ENCODE measurements at places on chromosomes 16 and 17. TPM values are rescaled to one million over a fixed set of nuclear protein-coding genes. Genes with fewer than 3 reads are reported as not detected.

GRCh38 chr16:86549076-86549892 lies 5.8 kb downstream of the MTHFSD start:
- peaks cover 18% of the 10 kb centered on the region for H3K36me3 ChIP-seq
- H3K4me3 ChIP-seq: no peak overlapping the region
- no peak for DNase-seq
- H3K4me1 ChIP-seq: no peaks in the 10 kb centered on the region

The VAT1L gene
- polyA plus RNA-seq: 4.5 TPM

DNA sequence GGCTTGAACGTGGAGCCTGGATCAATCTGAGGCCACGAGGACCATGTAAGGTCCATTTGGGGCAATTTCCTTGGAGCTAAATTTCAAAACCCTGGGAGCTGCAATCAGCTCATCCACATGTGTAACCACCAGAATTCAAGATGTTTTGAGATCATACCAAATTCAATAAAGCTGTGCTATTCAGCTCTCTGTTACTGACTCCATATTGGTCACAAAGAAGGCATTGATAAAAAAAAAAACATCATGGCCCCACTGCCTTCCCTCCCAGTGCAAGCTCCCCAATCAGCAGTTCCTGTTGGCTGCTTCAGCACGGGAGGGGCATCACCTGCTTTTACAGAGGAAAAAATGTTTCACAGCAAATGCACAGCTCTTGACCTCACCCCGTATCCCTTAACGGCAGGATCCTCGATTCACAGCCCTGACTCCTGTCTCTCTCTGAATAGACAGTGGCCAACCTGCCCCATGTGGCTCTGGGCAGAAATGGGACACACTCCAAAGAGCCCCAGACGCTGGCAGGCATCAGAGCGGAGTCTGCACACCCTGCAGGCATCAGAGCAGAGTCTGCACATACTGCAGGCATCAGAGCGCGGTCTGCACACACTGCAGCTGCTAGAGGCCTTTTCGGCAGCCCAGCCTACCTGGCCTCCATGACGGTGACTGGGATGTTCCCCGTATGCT lies 37.1 kb downstream of the FANCA start:
- no peak overlapping the region for H3K4me3 ChIP-seq
- no peak overlapping the region for H3K27ac ChIP-seq
- no peaks in the 10 kb centered on the region for H3K36me3 ChIP-seq

GRCh38 chr17:2435181-2435741 lies 34.4 kb upstream of the MNT start:
- H3K27me3 ChIP-seq: no peaks in the 10 kb centered on the region
- DNase-seq: no peak
- H3K27ac ChIP-seq: no peak overlapping the region
- no peak overlapping the region for H3K4me3 ChIP-seq

DNA sequence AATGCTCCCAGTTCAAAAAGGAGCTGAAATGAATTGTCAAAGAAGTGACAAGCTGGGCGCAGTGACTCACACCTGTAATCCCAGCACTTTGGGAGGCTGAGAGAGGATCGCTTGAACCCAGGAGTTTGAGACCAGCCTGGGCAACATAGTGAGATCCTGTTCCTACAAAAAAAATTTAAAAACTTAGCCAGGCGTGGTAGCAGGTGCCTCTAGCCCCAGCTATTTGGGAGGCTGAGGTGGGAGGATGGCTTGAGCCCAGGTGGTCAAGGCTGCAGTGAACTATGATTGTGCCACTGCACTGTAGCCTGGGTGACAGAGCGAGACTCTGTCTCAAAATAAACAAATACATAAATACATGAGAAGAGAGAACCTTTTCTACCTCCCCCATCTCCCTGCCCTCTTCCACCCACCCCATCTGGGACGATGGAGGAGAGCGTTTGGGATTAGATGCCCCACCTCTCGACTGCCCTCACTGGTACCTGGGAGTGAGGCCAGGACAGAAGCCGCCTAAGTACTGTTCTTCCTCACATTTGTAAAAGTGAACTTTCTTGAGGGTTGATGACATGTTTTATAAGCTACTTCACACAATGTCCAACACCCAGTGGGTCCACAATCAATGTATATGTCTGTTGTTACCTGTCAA lies 2.4 kb downstream of the IL4R start:
- peak; percentile 31 for DNase-seq
- peak overlapping the region; percentile 96 for H3K27ac ChIP-seq
- H3K4me3 ChIP-seq: no peak overlapping the region
- no peaks in the 10 kb centered on the region for H3K36me3 ChIP-seq

DNA sequence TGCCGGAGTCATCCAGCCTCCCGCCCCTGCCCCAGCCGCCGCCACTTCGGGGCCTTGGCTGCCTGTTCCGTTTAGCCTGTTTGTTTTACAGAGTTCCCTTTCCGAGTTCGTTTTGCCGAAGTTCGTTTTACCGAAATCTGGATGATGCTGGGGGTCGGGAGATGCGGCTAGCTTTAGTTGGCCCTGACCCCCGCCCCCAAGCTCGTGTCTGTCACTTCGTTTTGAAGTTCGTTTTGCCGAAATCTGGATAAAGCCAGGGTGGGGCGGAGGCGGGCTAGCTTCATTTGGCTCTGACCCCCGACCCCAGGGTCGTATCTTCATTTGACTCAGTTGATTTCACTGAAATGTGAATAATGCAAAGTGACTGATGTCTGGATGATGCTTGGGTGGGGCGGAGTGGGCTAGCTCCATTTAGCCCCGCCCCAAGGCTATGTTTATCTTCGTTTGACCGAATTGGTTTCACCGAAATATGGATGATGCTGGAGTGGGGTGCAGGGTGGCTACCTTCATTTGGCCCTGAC lies 591 bp downstream of the PSMD7 start:
- peaks cover 6% of the 10 kb centered on the region for H3K4me1 ChIP-seq
- no peaks in the 10 kb centered on the region for H3K27me3 ChIP-seq
- H3K4me3 ChIP-seq: peak overlapping the region; percentile 98
- peaks cover 10% of the 10 kb centered on the region for H3K36me3 ChIP-seq

- H3K27me3 ChIP-seq: no peaks in the 10 kb centered on the region
- no peak for DNase-seq
- no peak overlapping the region for H3K27ac ChIP-seq
- H3K4me1 ChIP-seq: no peaks in the 10 kb centered on the region
Measured at GRCh38 chr17:46795379-46795952, 23.0 kb downstream of the WNT3 start.

The OSGIN1 gene
- polyA plus RNA-seq: 14.5 TPM

DNA sequence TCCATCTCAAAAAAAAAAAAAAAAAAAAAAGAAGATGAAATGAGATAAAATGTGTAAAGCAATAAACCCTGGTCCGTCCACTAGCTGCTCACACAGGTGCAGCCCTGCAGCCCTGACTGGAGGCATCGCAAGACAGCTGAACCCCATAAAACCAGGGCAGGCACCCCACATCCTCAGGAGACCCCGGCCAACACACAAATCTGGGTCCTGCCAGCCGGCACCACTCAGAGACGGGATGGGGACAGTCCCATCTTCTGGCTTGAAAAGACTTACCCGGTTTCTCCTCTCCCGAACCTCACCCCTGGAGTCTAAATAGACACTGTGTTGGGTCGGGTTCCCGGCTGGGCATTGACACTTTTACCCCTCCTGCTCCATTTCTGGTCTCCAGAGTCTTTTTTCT lies 52.7 kb upstream of the TNRC6C start:
- H3K4me3 ChIP-seq: no peak overlapping the region
- no peaks in the 10 kb centered on the region for H3K4me1 ChIP-seq
- peak; percentile 22 for DNase-seq

GRCh38 chr16:19522760-19523159 lies 862 bp upstream of the GDE1 start:
- no peak for DNase-seq
- H3K36me3 ChIP-seq: no peaks in the 10 kb centered on the region
- H3K4me1 ChIP-seq: peaks cover 8% of the 10 kb centered on the region
- no peaks in the 10 kb centered on the region for H3K27me3 ChIP-seq
- H3K27ac ChIP-seq: no peak overlapping the region
- no peak overlapping the region for H3K4me3 ChIP-seq

GRCh38 chr17:32482568-32483320 lies 4.0 kb upstream of the CDK5R1 start:
- H3K4me3 ChIP-seq: no peak overlapping the region
- no peaks in the 10 kb centered on the region for H3K27me3 ChIP-seq
- DNase-seq: no peak
- H3K27ac ChIP-seq: no peak overlapping the region
- peaks cover 9% of the 10 kb centered on the region for H3K36me3 ChIP-seq
- H3K4me1 ChIP-seq: peaks cover 15% of the 10 kb centered on the region

GRCh38 chr17:58344791-58345157 lies 7.2 kb downstream of the SUPT4H1 start:
- H3K4me1 ChIP-seq: peaks cover 2% of the 10 kb centered on the region
- DNase-seq: no peak
- H3K36me3 ChIP-seq: peaks cover 52% of the 10 kb centered on the region

DNA sequence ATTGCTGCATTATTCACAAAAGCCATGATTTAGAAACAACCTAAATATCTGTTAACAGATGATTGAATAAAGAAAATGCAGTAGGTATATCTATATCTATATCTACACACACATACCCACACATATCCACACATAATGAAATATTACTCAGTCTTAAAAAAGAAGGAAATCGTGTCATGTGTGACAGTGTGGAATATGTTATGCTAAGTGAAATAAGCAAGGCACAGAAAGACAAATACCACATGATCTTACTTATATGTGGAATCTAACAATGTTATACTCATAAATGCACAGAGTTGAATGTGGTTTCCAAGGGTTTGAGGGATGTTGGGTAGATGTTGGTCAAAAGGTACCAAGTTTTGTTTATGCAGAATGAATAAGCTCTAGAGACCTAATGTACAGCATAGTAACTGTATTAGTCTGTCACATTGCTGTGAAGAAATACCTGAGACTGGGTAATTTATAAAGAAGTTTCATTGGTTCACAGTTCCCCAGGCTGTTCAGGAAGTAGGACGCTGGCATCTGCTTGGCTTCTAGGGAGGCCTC lies 156.1 kb downstream of the FTO start:
- peaks cover 2% of the 10 kb centered on the region for H3K36me3 ChIP-seq
- DNase-seq: no peak
- H3K4me3 ChIP-seq: no peak overlapping the region
- no peak overlapping the region for H3K27ac ChIP-seq

The SLC38A8 gene
- 0.30 TPM for polyA plus RNA-seq

- no peaks in the 10 kb centered on the region for H3K27me3 ChIP-seq
- peak; percentile 55 for DNase-seq
- no peaks in the 10 kb centered on the region for H3K36me3 ChIP-seq
- peaks cover 15% of the 10 kb centered on the region for H3K4me1 ChIP-seq
Measured at GRCh38 chr17:63550817-63551639, 751 bp downstream of the DCAF7 start.

The KRTAP4-1 gene
- not detected for polyA plus RNA-seq

DNA sequence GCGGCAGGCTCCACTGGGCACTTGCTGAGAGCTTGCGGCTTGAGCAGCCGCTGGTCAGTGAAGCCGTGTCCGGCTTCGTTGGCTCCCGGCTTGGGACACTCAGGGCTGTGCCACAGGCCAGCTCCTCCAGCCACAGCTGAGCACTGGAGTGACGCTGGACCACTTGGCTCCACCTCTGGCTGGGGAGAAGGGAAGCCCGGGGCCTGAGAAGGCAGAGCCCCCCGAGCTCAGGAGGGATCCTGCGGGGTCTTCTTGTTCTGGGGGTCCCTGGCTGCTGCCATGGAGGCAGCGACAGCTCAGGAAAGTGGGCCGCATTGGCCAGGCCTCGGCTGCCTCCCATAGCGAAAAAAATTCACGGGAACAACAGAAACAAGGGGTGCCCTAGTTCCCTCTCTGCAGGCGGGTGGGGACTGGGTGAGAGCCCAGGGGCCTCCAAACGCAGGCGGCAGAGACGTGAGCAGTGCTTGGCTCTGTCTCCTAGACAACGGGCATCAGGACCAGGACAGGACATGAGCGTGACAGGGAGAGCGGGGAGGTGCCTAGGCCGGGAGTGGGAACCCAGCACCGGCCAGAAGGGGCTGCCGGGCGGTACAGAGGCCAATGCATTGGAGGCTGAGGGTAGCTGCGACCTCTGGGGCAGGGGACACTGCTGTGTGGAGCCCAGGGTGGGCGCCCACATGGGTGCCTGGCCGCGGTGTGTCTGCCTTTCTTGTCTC lies 37.7 kb downstream of the SLC7A5 start:
- H3K36me3 ChIP-seq: no peaks in the 10 kb centered on the region
- H3K4me1 ChIP-seq: no peaks in the 10 kb centered on the region
- no peak for DNase-seq
- H3K27ac ChIP-seq: no peak overlapping the region

- no peaks in the 10 kb centered on the region for H3K27me3 ChIP-seq
- peaks cover 7% of the 10 kb centered on the region for H3K4me1 ChIP-seq
- H3K27ac ChIP-seq: no peak overlapping the region
- no peak overlapping the region for H3K4me3 ChIP-seq
Measured at GRCh38 chr17:19343671-19344151, 18.8 kb downstream of the B9D1 start.

GRCh38 chr17:31171701-31172100 lies 76.9 kb downstream of the NF1 start:
- H3K27ac ChIP-seq: no peak overlapping the region
- H3K4me1 ChIP-seq: no peaks in the 10 kb centered on the region

- no peaks in the 10 kb centered on the region for H3K27me3 ChIP-seq
- no peak overlapping the region for H3K27ac ChIP-seq
- H3K4me3 ChIP-seq: no peak overlapping the region
- DNase-seq: no peak
- H3K4me1 ChIP-seq: no peaks in the 10 kb centered on the region
- H3K36me3 ChIP-seq: no peaks in the 10 kb centered on the region
Measured at GRCh38 chr17:79690466-79690865, 40.3 kb upstream of the ENPP7 start.

The ITGA2B gene
- polyA plus RNA-seq: 0.67 TPM

DNA sequence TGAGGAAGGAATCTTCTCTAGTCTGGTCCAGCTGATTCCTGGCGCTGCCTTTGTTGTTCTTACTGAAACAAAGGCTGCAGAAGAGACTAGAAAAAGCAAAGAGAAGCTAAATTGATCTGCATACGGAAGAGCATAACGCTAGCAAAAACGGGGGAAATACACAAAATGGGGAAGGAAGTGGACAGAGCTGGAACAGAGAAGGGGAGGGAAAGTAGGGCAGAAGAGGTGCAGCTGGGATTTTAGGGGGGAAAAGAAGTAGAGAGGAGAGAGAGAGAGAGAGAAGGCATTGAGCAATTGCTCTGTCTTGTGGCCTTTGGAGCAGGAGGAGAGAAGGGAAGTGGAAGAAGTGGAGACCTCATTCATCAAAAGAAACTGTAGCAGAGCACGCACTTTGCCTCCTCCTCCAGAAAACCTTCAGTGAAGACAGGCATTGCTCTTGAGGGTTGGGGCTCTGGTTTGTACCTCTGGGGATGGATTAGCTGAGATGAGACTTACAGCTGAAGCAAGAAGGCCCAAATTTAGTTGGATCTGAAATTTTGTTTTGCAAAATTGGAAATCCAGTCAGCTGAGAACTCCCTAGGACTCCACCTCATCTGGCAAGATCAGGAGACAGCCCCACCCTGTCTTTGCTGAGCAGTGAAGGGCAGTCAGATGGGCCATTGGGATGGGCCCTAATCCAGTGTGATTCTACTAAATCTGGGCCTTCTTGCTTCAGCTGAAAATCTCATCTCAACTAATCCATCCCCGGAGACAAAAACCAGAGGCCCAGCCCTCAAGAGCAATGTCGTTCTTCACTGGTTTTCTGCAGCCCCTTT lies 55.8 kb downstream of the CDRT4 start:
- DNase-seq: no peak
- H3K4me3 ChIP-seq: no peak overlapping the region
- no peak overlapping the region for H3K27ac ChIP-seq
- no peaks in the 10 kb centered on the region for H3K36me3 ChIP-seq
- no peaks in the 10 kb centered on the region for H3K4me1 ChIP-seq
- no peaks in the 10 kb centered on the region for H3K27me3 ChIP-seq

All from kidney (tissue), 22 donors.